Hematopoietic multipotent progenitor cell treated with erythropoietin and hydrocortisone succinate and interleukin-3 and kit ligand, for 6 days (in vitro differentiated cells): ENCODE measurements at places on chromosomes 11 and 22.

DNA sequence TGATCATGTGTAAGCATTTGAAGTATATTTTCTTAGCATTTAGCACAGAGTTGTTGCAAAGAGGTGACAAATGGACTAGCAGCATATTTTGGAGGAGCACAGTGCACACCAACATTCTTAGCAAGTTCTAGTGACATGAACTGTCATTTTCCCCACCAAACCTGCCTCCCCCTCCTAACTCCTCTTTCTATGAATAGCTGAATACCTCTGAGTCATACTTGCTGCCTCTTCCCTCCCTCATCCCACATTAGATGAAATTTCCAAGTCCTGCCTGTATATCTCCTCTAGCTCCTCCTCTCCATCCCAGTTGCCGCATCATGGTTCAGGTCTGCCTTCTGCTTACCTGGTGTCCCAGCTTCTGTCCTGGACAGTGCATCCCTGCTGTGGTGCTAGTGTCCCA is 7.2 kb downstream of the OSBP2 start:
- no peak for DNase-seq

GRCh38 chr11:64851831-64852351 is 7.4 kb upstream of the CDC42BPG start:
- DNase-seq: peak; percentile 54

DNA sequence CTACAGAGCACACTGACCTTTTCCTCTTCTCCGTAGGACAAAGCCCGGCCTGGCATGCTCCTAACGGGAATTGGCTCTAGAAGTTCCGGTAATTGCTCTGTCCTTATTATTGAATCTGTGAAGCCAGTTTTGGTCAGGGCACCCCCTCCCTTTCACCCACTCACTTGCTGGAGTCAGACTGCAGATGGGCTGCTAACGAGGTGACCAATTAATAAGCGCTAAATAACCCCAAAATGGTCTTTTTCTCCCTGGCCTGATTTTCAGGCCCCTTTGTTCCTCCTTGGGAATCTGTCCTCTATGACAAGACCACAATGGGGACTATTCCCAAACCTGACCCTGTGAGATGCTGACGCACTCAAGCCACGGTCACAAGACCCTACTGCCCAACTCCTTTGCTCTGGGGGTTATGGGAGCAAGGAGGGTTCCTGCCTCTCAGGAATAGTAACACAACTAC is 610.0 kb upstream of the CADM1 start:
- DNase-seq: no peak

GRCh38 chr11:70823771-70824170 is 425.4 kb downstream of the CTTN start:
- no peak for DNase-seq

DNA sequence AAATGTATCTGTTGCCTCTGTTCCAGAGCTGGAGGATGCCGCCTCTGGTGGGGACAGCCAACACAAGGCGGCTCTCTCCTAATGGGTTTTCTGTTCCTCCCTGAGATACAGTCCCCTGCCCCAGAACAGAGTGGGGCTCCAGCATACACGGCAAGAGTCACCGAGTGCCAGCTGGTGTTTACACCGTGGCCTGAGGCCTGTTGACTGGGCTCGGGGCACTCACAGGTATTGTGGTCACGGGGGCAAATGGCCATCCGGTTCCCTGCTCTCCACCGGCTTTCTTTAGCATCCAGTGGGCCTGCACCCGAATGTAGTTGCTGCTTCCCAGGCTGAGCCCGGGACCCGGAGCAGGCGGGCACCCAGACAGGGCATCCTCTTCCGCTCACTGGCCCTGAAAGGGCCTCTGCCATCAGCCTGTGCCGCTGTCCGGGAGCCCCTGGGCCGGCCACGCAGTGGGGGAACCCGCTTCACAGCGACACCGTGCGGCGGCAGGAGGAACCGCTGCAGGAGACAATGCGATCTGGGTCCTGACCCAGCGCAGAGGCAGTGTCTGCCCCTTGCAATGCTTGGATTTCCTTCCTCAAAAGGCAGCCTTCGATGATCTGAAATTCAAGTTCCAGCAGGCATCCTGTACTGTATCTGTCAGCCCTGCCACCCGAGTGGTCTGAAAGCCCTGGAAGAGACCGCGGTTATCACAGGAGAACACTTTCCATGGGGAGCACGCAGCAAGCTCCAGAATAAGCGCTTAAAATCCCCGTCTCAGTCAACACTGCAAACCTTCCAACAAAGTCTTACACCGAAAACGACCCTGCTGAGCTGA is 859 bp upstream of the KRTAP5-5 start:
- DNase-seq: peak; percentile 63

DNA sequence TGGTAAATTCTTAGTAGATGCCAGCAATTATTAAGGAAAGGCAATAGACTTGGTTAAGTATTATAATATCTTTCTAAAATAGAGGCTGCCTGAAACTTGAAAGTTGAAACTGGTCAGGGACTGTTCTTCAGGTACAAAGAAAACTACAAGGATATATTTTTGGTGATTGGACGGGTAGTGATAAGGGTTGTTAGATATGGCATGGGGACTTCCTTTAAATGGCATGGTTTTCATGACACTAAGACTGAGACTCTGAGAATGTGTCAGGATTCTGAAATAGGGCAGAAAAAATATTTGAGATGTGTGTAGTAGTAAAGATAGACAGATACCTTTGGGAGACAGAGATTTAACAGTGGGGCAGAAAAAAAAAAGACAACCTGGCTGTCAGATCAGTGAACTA is 108.4 kb upstream of the SLC5A12 start:
- no peak for DNase-seq

DNA sequence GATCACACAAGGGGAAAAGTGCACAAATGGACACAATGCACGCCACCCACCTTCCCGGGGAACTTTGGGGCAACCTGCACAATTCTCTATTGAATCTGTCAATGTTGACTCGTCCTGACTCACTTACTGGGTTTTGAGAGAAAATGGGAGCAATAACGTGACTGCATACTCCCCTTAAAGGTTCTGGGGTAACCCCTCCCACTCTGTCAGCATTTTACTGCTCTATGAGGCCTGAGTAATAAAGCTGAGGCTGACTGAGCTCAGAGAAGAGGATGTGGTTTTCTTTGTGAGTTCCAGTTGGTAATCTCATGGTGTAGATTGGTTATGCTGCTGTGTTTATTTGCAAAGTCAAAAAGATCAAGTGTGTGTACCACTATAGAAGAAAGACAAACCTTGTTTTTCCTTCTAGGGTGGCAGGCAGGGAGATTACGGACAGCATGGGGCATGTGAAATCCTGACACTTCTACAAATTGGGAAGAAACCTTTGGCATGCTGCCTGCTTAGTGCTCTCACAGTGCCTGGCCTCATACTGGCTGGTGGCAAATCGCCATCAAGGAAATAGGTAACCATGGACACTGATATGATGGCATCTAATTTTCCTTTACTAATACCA is 16.1 kb upstream of the APOA1 start:
- peak; percentile 89 for DNase-seq

DNA sequence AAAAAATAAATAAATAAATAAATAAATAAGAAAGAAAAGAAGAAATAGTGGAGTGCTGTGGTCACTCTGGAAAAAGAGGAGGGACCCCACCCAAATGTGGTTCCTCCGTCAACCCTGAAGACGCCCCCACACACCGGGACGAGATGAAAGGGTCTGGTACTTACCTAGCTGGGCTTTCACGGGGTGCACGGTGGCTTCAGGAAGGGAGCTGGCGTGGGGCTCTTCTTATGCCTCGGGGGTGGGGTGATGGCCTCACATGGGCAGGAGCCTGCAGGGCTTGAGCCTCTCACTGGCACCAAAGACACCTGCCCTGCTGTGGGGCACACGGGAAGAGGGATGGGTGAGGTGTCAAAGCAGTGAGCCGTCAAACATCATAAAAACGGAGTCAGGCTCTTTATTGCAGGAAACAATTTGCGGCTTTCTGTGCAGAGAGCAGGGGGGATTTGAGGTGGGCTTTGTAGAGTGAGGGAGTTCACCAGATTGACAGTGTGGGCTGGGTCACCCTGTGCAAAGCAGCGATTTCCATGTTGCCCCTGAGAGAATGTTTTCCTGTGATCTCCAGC is 28.0 kb upstream of the KRTAP5-6 start:
- no peak for DNase-seq

GRCh38 chr11:68140496-68141245 is 19.5 kb upstream of the CHKA start:
- DNase-seq: peak; percentile 91
